ENCODE measurements at places on chromosomes 11 and 22. TPM values are rescaled to one million over a fixed set of nuclear protein-coding genes. Genes with fewer than 3 reads are reported as not detected.

DNA sequence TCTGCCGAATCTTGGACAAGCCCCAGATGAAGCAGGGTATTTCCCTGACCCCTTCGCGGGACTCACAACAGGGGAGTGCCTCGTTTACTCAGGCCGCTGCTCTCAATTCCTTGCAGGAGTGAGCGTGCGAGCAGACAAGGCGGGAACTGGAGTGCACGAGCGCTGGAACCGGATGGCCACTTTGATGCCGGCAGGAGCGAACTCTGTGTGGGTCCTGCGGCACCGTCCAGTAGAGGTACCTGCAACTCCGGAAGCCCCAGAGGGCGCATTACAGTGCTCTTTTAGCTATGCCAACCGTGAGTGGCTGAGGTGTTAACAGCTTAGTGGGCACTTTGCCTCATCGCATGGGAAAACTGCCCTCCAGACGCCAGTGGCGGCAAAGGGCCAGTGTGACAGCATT, 182.3 kb upstream of the ANO3 start:
- no peak for DNase-seq

Gene OR52A1
- not detected for total RNA-seq

Gene PHOX2A
- not detected for total RNA-seq

- no peak for DNase-seq
These were observed 69.3 kb downstream of the RAB38 start for GRCh38 chr11:88105951-88106350.

DNA sequence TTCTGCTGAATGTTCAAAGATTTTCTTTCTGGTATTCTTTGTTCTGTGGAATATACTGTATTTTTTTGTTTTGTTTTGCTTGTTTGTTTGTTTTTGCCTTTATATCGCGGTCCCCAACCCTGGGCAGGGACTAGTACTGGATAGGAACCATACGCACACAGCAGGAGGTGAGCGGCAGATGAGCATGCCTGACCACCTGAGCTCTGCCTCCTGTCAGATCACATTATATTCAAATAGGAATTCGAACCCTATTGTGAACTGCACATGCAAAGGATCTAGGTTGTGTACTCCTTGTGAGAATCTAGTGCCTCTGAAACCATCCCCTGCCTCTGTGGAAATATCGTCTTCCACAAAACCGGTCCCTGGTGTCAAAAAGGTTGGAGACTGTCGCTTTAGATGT, 83.3 kb upstream of the ANO3 start:
- DNase-seq: no peak

DNA sequence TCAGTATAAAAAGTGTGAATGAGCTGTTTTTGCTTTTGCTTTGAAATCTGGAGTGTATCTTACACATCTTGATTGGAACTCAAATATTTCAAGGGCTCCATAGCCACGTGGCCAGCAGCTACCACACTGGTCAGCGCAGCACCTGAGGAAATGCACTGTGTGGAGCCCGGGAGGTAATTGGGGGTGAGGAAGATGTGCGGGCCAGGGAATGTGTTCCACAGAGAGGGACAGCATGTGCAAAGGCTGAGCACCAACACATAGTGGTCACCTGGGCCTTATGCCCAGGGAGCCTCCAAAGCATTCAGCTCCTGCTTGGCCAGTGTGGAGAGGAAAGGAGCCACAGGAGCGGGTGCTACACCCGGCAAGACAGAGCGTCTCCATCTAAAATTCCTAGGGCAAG, 20.8 kb downstream of the RELT start:
- DNase-seq: no peak

Gene SNX32
- 2.9 TPM for total RNA-seq

DNA sequence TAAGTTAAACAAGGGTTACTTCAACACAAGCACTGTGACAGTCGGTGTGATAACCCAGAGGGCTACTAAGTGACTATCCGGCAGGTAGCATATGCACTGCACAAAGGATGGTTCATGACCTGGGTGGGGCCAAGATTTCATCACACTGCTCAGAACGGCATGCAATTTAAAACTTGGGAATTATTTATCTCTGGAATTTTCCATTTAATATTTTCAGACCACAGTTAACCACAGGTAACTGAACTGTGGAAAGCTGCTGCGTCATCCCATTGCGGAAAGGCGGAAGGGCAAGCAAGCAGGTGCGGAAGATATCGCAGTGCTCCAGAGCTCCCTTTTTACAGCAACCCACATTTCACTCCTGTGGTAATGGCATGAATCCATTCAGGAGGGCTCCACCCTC, 540.8 kb downstream of the INSC start:
- DNase-seq: peak; percentile 26

DNA sequence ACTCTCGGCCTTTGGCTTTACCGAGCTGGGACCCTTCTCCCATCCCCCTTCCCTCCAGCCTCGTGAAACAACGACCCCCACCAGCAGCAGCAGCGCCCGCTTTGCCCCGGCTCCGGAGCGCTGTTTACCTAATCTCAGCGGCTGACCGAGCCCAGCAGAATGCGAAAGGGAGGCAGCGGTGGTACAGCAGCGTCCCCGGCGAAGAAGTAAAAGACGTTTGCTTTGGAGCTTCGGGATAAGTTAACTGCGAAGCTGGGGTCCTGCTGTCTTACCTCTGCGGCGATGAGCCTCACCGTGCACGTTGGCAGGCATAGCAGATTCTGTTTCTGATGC, 2.0 kb upstream of the LARGE1 start:
- DNase-seq: peak; percentile 70

- DNase-seq: no peak
These were observed 30.5 kb upstream of the PPP2R1B start for GRCh38 chr11:111796696-111797095.

DNA sequence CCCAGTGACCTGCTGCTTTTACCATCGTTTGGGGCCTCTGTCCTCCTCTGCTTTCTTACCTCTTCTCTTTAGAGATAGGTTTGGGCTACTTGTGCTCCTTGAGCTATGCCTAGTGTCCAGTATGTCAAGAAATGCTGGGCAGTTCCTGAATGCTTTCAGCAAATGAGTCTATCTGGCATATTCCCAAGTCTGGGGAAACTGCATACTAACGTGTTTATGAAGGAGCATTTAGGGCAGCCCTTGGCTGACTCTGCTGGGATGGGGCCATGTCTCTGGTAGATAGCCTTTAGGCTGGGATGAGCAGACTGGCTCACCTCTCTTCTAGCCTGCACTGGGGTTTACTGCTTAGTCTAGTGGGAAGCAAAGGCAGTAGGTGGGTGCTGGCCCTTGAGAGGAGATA, 43.7 kb upstream of the SUSD2 start:
- DNase-seq: peak; percentile 36

- no peak for DNase-seq
These were observed 906 bp downstream of the CCDC90B start for GRCh38 chr11:83285151-83285770.

DNA sequence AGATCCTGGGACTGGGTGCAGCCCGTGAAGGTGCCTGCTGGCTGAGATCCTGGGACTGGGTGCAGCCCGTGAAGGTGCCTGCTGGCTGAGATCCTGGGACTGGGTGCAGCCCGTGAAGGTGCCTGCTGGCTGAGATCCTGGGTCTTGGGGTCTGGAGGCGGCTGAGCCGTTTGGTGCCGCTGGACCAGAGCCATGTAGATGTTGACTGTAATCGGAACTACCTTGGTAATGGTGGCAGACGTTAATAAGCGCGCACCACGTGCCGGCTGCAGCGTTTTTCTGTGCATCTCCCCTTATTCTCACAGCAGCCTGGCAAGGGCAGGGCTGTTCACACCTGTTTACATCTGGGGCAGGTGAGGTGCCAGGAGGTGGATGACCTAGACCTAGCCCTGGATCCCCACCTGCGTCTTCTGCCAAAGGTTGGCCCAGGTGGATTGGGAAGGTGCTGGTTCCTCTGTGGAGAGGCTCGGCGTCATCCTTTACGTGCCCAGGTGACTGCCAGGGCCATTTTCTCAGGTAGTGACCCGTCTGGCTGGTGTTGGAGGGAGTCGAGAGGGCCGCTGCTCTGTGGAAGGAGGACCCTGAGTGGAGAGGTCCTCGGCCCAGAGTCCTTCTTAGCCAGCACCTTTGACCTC, 382.5 kb downstream of the TBC1D22A start:
- DNase-seq: no peak

DNA sequence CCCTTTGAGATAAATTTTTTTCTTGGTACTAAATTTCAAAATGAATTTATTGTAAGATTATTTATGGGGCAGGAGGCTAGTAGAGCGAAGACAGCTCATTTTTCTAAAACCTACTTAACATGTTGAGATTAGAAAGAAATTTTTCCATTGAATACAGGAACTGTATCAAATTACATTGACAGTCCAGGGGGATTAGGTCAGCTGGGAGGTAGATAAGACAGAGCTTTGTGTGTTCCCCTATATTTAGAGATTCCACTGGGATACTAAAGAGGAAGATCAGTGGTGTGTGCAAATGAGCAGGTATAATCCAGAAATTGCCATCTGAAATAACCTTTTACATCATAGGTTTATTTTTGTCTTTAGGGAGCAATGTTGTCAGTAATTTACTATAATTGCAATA, 32.1 kb downstream of the ENDOD1 start:
- DNase-seq: no peak

GRCh38 chr11:114277637-114278341, 18.4 kb upstream of the NNMT start:
- no peak for DNase-seq

Gene ABCG4
- total RNA-seq: not detected

GRCh38 chr22:23722160-23722559, 28.8 kb downstream of the ZNF70 start:
- DNase-seq: no peak

DNA sequence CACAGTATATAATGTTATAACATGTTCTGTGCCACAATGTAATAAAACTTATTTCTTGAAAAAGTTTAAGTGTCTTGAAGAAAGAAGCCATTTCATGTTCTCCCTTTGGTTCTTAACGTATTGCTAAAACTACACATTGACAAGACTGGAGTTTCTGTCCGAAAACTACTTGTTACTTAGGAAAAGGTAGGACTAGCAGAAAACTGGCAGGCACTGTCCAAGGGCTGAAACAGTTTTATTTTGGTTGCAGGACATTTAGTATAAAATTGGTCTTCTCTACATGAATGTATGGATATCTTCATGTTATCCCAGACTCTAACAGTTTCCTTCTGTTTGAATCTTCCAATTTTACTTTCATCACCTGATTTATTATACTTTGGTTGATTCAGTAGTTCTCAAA, 1027.1 kb downstream of the LRRC4C start:
- DNase-seq: no peak

GRCh38 chr11:65456418-65456817, 33.8 kb downstream of the NEAT1 start:
- DNase-seq: no peak

DNA sequence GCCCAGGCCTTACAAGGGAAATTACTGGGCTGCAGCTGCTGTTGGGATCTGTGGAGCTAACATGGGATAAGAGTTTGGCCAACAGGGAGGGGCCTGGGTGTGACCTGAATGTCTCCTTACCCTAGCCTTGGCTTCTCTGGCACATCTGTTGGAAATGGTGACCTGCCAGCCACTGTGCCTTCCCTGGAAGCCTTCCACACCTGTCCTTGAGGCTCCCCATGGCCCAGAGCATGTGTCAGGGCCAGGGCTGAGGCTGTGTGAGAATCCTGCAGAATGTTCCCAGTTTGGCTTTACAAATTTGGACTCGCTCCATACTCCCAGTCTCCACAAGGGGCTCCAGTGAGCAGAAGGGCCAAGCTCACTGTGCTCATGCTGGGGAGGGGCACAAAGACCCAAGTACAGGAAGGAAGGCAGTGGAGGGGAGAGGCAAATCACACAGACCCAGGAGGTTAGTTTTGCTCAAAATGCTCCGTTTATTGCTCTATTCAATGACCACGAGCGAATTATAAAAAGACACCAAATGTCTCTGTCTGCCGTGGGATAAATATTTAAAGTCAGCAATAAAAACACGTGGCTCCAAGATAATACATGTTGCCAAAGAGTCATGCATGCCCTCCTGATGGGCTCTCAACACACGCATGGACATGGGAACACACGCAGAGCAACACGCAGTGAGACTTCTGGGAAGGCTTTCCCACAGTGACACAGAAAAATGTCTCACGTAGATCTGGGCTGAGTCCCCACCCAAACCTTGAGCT, 1.7 kb upstream of the IGSF22 start:
- peak; percentile 61 for DNase-seq

Gene OR2AT4
- total RNA-seq: not detected

- peak; percentile 69 for DNase-seq
These were observed 29.2 kb upstream of the PDE2A start for GRCh38 chr11:72703267-72704008.

Gene PDE3B
- total RNA-seq: 46.3 TPM

GRCh38 chr11:60477035-60477445, 15.5 kb upstream of the MS4A12 start:
- DNase-seq: no peak

DNA sequence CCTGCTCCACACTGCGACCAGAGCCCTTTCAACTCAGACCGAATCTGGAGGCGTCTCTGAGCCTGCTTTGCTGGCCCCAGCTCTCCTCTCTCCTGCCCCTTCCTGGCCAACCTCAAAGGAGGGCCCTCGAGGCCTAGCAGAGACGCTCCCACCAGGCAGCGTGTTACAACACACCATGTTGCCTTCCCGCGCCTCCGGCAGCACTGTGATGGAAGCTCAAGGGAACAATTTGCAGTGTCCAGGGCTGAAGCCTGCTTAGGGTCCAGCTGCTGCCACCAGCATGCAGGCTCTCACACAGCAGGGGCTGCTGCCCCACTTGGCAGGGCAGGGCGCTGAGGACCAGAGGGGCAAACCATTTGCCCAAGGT, 18.4 kb downstream of the LINC01488 start:
- no peak for DNase-seq

Gene EMID1
- 12.6 TPM for total RNA-seq

Gene OR8K5
- not detected for total RNA-seq

GRCh38 chr22:50376085-50376651, 33.0 kb downstream of the PPP6R2 start:
- DNase-seq: no peak

DNA sequence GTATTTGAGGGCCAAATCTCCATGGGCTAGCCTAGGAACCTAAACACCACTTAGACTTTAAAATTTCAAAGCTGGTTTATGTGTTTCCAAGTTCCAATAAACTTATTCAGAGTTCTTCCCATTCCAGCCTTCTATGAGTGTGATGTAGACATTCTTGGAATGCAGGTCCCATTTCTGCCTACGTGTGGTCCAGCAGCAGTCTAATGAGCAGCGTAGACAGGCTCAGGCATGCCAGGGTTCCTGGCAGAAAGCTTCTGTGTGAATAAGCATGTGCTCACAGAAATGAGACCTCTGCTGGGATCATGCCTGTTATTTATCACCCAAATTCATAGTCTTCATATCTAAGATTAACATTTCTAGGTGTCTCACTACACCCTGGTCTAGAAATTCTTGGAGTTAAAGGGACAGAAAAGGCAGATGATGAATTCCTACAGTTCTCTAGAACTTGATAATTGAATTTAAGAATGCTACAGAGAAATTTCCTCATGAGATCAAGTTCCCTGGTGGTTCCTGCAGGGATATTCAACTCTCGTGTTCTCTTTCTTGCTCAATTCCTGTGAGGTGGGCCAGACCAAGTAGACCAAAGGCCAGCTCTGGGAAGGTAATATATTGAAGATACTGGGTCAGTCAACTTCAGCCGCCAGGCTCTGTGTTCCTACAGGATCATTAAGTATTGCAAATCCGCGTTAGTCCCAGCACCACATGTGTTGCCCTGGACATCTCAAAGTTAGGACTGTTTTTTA, 17.6 kb downstream of the RNF185 start:
- DNase-seq: peak; percentile 45

- no peak for DNase-seq
These were observed 224.6 kb downstream of the FAT3 start for GRCh38 chr11:92449222-92449621.
